ENCODE measurements at places on chromosomes 1 and 21.

DNA sequence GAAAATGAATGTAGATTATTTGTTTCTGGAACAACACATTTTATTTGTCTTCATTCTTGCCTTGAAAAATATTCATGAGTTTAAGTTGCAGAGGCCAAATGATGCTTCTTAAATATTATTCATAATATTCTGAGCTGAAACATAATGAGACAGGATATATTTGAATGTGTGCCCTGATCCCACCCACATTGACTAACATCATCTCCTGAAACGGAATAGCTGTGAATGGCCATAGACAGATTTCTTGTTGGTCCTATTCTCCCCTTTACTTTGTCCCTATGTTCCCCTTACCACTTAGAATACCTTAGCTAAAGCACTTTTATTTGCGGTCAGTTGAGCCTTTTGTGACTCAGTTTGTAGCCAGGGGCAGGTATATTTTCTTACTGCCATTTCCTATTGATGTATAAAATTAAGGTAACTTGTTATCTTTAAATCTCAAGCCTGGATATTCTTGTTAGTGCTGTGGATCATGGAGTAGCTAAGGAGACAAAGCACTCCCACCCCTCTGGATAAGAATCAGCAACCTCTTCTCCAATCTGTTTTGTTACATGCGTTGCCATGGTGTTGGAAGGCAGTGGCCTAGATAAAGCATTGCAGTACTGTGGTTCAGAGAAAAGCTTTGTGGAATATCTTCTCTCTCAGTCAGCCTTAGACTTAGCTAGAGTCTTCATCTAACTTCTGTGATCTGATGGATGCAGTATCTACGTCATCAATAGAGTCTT, 478.5 kb upstream of the DEPDC1 start:
- no peak for DNase-seq

DNA sequence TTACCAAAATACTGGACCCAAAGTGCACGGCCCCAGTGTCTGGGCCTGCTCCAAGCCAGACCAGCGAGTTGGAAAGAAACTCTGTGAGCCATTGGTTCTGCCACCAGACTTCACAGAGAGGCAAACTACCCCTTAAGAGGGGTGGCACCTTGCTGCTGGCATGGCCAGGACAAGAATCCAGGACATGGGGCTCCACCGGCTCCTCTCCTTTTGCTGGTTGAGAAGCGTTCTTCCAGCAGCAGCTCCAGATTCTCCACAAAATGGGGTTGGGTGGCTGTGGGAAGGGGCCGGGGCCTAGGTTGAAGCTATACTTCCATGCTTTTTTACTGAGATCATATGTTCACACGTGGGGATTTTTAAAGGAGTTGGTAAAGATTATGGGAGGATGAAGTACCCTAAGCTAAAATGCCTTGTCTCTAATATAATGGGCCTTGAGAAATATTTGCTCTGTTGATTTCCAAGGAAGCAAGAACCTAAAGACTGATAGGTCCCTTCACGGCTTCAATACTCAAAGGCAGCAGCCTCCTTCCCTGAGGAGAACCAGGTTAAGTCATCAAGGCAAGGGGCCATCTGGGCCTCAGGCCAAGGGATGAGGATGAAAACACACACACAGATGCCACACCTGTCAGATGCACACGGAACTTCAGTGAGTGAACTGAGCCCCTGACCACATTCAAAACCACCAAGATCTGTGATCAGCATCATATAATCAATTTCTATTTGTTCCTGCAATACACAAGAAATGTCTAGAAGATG, 3.1 kb downstream of the C1orf198 start:
- no peak for DNase-seq

DNA sequence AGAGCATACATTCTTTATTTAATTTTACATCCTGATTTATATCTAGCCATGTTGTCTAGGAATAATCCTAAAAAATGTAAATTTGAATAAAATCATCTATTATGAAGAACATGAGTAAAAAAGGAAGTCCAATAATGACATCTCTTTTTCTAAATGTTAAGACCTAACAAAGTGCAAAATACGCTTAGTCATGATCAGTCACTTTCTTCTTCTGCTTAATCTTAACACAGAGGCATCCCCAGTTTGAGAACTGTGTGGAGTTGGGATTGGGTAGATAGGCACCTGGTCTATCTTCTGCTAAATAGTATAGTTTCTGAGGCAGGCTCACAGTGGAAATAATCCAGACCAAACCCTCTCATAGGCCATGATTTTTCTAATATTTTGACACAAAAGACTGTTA, 311.7 kb upstream of the LRRC7 start:
- no peak for DNase-seq

DNA sequence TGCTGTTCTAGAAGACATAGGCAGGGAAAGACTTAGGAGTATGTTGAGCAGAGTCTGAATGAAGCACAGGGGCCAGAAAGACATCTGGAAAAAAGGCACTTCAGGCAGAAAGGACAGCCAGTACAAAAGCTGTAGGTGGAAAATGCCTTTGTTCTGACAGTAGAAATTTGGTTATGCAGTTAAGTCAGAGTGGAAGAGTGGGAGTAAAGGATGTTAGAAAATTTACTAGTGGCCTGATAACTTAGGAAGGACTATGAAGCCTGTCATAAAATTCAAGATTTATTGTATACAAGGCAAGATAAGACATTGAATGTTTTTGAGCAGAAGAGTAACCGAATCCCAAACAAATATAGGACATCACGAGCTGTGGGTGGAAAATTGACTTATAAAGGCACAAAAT, 987.9 kb downstream of the PLA2G4A start:
- no peak for DNase-seq

DNA sequence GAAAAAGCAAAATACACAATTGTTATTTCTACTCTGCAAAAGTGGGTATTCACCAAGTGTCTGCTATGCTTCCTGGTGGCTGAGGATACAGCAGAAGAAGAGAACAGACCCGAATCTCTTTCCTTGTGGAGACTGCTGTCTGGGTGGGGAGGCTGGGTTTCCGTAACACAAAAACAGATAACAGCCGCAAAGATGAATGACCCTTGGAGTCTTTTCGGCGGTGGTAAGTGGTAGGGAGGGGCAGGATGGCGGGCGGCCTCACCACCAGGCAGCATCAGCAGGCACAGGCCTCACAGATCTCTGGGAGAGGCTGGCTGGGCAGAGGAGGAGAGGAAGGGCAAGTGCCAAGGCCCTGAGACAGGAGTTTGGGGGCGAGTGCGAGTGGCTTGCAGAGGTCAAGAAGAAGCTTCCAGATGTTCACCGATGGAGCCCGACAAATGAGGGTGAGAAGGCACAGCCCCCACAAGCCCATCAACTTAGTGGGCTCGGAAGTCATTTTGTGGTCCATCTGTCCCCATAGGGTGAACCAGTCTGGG, 164.2 kb downstream of the RHOU start:
- DNase-seq, result no peak

GRCh38 chr1:30627994-30628393, 95.4 kb downstream of the MATN1 start:
- DNase-seq, result no peak

DNA sequence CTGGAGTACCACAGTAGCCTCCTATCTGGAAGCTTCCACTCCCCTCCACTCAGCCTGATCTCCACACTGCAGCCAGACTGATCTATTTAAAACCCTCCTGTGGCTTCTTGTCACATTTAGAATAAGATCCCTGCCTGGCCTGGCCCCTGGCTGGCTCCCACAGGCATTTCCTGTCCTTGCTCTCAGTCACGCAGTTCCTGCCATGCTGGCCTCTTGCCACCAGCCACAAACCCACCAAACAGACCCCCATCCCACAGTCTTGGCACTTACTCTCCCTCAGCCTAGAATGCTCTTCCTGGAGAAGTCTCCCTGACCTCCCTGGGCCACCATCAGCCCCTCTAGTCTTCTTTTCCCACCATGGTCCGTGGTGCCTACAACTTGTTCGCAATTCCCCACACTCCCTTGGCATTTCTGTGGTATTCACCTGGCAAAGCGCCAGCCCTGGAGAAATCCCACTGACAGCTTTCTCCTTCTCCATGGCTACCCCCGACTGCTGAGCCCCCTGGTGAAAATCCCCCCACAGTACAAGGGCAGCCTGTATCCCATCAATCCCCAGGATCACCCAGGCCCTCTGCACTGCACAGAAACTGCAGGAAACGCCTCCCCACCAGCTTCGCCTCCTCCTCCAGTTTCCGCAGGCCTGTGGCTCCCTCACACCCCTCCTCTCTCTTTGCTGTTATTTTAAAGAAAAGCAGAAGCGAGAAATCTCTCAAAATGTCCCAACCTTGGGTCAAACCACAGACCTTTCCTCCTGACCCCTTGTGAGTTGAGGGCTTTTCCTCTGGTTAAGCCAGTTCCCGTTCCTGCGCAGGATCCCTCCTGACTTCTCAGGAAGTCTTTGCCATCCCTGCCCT, 94.5 kb downstream of the SYT2 start:
- DNase-seq, result no peak

DNA sequence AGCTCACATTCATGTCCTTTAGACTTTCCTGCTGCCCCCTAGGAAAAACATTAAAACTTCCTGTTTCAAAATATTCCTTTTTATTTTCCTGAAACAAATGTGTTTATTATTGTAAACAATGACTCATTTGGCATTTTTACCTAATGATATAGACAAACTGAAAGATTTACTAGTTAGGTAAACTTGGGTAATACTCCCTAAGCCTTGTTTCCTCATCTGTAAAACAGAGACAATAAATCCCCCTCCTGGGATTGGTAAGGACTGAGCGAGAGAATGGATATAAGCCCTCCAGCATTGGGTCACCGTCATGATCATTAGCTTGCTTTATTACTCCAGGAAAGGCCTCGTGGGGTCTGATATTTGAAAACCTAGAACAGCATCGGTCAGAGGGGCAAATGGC, 59.8 kb downstream of the LPAR3 start:
- DNase-seq, result no peak

All from T-helper 22 cell (primary cell).